Upper lobe of left lung (tissue), 6 donors: ENCODE measurements at places on chromosomes 2 and 18. TPM values are rescaled to one million over a fixed set of nuclear protein-coding genes. Genes with fewer than 3 reads are reported as not detected.

The STAT4 gene
- 3.6 TPM for total RNA-seq

The PIEZO2 gene
- 8.5 TPM for total RNA-seq

The AAK1 gene
- total RNA-seq: 61.7 TPM

The MOGAT1 gene
- total RNA-seq: 4.4 TPM

GRCh38 chr2:191128172-191128910, 22.5 kb downstream of the STAT4 start:
- H3K36me3 ChIP-seq: no peaks in the 10 kb centered on the region
- no peak overlapping the region for H3K4me3 ChIP-seq
- H3K27ac ChIP-seq: no peak overlapping the region
- DNase-seq: no peak
- H3K4me1 ChIP-seq: no peaks in the 10 kb centered on the region

The MFF gene
- total RNA-seq: 89.1 TPM

- no peaks in the 10 kb centered on the region for H3K27me3 ChIP-seq
- DNase-seq: no peak
- H3K36me3 ChIP-seq: no peaks in the 10 kb centered on the region
- no peak overlapping the region for H3K27ac ChIP-seq
- H3K4me3 ChIP-seq: no peak overlapping the region
Observed at GRCh38 chr2:235860111-235860510, 308.1 kb downstream of the GBX2 start.

DNA sequence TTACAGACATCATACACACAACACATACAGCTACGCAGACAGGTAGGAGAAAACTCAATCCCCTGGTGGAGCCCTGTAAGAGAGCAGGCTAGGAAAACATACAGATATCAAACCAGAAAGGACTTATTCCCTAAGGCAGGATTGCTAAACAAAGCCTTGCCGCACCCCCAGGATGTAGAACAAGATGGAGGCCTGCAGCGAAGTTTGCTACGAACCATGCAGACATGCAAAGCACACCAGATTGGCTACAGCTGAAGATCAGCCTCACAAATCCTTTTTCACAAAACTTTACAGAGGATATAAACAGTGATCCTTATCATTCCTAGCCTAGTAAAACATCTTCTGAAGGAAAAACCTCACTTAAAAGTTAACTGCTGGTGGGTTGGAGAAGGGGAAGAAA, 28.3 kb downstream of the C18orf54 start:
- H3K4me3 ChIP-seq: no peak overlapping the region
- H3K36me3 ChIP-seq: no peaks in the 10 kb centered on the region
- H3K27ac ChIP-seq: no peak overlapping the region
- H3K27me3 ChIP-seq: no peaks in the 10 kb centered on the region

DNA sequence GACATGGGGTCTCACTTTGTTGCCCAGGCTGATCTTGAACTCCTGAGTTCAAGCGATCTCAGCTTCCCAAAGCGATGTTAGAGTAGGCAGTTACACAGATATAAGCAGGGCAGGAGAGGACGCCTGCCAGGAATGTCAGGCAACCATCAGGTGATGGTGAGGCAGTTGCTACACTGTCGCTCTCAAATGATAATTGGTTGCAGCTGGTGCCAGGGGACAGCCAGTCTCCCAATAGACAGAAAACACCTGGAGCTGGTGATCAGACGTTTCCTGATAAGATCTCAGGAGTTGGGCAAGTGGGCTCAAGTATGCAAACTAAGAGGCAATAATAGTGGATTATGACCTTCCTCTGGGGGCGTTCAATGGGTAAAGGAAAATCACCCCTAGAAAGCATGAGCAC, 163.1 kb upstream of the RGPD4 start:
- H3K27me3 ChIP-seq: no peaks in the 10 kb centered on the region
- DNase-seq: no peak
- no peaks in the 10 kb centered on the region for H3K4me1 ChIP-seq
- H3K27ac ChIP-seq: no peak overlapping the region
- no peak overlapping the region for H3K4me3 ChIP-seq
- no peaks in the 10 kb centered on the region for H3K36me3 ChIP-seq

GRCh38 chr18:44916429-44917207, 235.9 kb downstream of the SETBP1 start:
- H3K27me3 ChIP-seq: no peaks in the 10 kb centered on the region
- DNase-seq: no peak
- H3K4me1 ChIP-seq: peaks cover 17% of the 10 kb centered on the region
- peak overlapping the region; percentile 38 for H3K27ac ChIP-seq
- H3K36me3 ChIP-seq: no peaks in the 10 kb centered on the region

- no peak for DNase-seq
- H3K4me3 ChIP-seq: no peak overlapping the region
- no peak overlapping the region for H3K27ac ChIP-seq
- no peaks in the 10 kb centered on the region for H3K27me3 ChIP-seq
Observed at GRCh38 chr2:1702186-1702565, 42.1 kb downstream of the PXDN start.
